ENCODE measurements at places on chromosomes 4 and X.

GRCh38 chr4:5629542-5629941 is 78.8 kb downstream of the EVC2 start:
- no peak for DNase-seq

GRCh38 chr4:86970447-86971354 is 35.9 kb downstream of the AFF1 start:
- DNase-seq, result no peak

GRCh38 chrX:35919536-35920309 is at the start of gene CFAP47:
CFAP47 (plus strand) TSS chrX:35919734; CDS start chrX:35919800, 66 bp downstream.
- no peak for DNase-seq

- DNase-seq, result no peak
These were observed 191.4 kb downstream of the GBA3 start for GRCh38 chr4:22884157-22884556.

GRCh38 chrX:13938051-13938828 is 91.5 kb downstream of the GEMIN8 start:
- peak; percentile 67 for DNase-seq

DNA sequence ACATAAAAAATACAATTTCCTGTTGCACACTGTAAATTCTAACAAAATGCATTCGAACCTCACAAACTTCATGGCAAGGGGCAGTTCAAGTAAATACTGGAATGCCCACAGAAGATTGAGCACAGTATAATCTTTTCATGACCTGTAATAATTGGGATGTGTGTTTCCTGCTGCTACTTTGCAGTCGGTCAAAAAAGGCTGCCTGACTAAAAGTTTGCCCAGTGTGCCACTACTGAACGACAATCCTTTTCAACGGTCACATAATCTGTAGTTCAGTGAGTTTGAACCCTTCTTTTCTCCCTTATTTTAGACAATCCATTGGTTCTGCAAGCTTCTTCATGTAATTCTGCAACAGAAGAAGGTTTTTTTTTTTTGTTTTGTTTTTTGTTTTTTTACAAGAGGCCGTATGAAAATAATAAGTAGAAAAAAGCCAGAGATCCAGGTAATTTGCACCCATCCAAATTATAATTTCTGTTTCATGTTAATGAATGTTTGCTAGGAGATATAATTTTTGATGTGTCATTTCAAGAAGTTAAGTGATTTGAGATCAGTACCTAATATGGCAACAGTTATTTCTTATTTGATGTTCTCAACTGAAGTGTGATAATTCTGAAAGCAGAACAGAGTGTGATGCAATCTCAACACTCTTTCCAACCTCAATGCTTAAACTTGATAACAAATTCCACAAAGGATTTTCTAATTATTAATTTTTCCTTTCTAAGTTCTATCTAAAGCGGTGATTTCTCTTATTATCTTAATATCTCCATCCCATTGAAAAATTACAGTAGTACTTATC is 237.6 kb downstream of the FSTL5 start:
- no peak for DNase-seq

DNA sequence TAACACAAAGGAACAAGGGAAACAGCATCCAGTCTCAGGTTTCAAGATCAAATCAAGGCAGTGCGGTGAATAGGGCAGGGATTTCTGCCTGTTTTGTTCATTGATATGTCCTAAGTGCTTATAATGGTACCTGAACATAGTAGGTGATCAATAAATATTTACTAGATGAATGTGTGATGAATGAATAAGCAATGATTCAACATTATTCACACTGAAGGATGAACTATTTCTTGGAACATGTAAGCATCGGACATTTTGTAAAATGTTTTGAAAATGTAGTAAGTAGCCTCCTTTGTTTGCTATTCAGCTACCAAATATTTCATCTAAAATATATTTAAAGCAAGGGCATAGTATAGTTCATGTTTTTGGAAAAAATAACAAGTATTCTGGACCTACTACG is 67.8 kb downstream of the USP38 start:
- no peak for DNase-seq

- no peak for DNase-seq
These were observed 462.8 kb downstream of the MID1IP1 start for GRCh38 chrX:39264023-39264422.

DNA sequence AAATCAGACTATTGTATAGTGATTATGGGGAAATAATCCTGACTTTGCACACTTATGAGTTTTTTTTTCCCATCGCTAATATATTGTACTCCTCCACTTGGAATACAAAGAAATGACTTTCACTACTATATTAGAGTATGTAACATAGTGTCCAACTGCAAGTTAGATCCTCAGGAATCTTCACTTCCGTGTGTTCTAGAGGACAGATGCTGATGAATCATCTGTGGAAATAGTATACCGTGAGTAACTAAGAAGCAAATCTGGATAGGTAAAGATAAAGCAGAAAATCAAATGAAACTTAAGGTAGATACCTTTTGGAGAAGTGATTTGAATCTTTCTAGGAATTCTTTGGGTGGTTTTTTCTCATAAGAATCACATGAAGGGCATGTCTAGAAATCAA is 8.3 kb downstream of the IL21 start:
- DNase-seq, result no peak

- no peak for DNase-seq
These were observed 125.3 kb downstream of the COL4A6 start for GRCh38 chrX:108312957-108313356.

- DNase-seq, result no peak
These were observed 73.9 kb downstream of the SERTM2 start for GRCh38 chrX:111585337-111585736.

DNA sequence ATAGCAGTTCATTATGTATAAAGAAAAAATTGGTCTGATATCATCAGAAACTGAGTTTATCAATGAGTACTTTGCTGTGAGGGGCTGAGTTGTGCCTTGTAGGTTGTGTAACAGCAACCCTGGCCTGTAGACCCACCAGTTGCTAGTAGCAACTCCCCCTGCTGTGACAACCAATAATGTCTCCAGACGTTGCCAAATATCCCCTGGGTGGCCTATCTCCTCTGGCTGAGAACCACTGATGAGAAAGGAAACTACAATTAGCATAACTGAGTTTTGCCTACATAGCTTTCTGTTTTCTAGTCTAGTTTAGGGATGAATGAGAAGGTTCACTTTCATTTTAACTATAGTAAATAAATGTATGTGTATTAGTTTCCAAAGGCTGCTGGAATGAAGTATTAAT is 234.1 kb downstream of the CPE start:
- no peak for DNase-seq

DNA sequence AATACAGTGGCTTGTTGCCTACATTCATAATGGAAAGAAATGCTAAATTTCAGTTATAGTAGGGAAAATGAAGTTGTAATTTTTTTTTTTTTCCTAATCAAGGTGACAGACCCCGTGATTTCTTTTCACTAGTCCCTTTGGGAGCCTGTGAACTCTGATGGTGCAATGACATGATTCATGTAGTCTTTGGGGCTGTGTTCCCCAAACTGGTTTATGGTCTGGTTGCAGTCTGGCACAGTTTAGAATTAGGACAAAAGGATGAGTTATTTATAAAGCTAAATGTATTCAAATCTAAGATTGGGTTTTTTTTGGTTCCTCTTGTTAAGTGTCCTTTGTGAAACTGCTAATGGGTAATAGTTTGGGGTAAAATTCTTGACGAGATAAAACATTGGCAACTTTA is 66.0 kb downstream of the REPS2 start:
- no peak for DNase-seq

DNA sequence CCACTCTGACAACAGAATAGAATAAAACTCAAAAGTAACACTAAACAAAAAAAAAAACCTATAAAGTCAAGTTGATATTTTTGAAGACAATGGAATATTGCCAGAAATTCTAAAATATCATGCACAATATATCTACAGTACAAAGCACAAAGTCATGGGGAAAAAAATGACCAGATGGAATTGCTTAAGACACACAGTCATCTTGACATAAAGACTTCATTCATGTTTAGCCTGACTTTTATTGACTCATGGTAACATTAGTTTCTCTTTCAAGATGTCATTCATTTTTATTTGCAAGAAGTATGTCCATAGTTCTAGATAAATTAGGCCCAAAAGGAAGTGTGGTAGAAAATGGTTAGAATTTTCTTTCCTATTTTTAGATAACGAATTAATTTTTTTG is 259.1 kb downstream of the CAMK2D start:
- no peak for DNase-seq

DNA sequence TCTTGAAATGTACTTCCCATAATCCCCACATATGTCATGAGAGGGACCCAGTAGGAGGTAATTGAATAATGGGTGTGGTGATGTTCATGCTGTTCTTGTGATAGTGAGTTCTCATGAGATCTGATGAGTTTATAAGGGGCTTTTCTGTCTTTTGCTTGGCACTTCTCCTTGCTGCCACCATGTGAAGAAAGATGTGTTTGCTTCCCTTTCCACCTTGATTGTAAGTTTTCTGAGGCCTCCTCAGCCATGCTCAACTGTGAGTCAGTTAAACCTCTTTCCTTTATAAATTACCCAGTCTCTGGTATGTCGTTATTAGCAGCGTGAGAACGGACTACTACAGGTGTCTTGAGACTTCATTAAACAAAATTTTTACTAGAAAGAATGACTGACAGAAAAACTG is 323.2 kb downstream of the BMPR1B start:
- no peak for DNase-seq

DNA sequence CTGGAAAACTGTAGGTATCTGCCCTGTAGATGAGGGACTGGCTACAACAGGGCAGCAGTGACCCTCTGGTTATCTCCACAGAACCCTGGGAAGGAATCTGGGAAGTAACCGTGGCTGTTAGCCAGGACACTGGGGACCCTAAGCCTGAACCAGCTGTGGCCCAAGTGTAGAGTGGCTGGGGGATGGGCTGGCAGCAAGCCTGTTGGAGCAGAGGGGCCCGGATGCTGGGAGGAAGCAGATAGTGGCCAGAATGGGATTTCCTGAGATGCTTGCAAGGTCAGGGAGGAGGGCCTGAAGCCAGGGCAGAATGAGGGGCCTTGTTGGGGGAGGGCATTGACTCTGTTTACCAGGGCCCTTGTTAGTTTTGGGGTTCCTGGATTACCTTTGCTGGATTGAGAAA is 161.0 kb upstream of the EOLA2 start:
- DNase-seq, result no peak

GRCh38 chrX:2387614-2388239 is 113.0 kb downstream of the DHRSX start:
- DNase-seq, result no peak

GRCh38 chr4:16692524-16692923 is 205.9 kb downstream of the LDB2 start:
- no peak for DNase-seq

GRCh38 chr4:142036795-142037583 is 400.6 kb downstream of the IL15 start:
- DNase-seq, result no peak

GRCh38 chrX:16454926-16455325 is 195.0 kb upstream of the S100G start:
- DNase-seq, result no peak

- peak; percentile 77 for DNase-seq
These were observed 13.4 kb downstream of the ARHGEF6 start for GRCh38 chrX:136767104-136767941.

- no peak for DNase-seq
These were observed 4.2 kb upstream of the CDS1 start for GRCh38 chr4:84578540-84579402.

GRCh38 chr4:56906489-56907393 is 959 bp upstream of the REST start:
- DNase-seq, result no peak

DNA sequence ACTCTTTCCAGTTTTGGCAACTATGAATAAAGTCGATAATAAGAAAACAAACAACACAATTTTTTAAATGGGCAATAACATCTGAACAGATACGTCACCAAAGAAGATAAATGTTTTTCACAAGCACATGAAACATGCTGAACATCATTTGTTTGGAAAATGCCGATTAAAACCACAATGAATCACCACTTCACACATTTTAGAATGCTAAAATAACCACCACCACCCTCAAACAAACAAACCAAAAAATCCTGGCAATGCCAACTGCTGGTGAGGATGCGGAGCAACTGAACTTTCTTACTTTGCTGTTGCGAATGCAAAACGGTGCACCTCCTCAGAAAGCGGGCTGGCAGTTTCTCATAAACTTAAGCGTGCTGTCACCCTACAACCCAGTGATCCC is 115.9 kb downstream of the NSUN7 start:
- no peak for DNase-seq

GRCh38 chrX:14409341-14409740 is 120.0 kb upstream of the GLRA2 start:
- no peak for DNase-seq

DNA sequence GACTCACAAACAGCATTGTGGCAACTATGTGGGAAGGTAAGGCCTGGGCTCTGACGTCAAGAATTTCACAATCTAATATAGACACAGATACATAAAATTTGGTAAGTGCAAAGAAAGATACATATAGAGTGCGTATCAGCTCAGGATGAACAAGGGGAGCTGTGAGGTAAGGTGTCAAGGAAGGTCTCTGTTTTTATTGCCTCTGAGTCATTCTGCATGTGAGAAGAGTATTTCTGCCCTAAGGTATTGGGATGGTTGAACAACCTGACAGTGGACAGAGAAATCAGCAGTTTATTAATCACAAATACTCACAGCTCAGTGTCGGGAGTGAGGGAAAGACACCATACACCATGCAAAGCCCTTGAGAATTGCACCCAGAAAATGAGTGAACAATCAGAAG is 89.8 kb downstream of the COMMD8 start:
- no peak for DNase-seq

- DNase-seq, result no peak
These were observed 215.2 kb upstream of the PSAPL1 start for GRCh38 chr4:7649741-7650531.

DNA sequence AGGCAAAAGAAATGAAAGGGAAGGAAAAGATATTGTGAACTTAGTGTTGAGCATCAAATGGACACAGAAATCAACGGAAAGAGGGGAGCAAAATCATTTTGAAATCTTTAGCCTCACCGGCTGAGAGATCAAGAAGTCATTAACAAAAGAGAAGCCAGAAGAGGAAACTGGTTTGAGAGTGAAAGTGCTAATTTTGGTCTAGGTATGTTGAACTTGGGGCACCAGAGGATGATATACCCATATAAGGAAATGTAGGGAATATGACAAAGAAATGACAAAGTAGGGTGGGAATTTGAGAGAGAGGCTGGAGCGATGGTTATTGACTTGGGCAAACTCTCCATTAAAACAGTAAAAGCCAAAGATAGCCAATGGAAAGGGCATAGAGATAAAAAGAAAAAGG is 183.4 kb upstream of the ATOH1 start:
- DNase-seq, result no peak

GRCh38 chr4:73822389-73822788 is 14.1 kb upstream of the CXCL6 start:
- DNase-seq, result no peak

DNA sequence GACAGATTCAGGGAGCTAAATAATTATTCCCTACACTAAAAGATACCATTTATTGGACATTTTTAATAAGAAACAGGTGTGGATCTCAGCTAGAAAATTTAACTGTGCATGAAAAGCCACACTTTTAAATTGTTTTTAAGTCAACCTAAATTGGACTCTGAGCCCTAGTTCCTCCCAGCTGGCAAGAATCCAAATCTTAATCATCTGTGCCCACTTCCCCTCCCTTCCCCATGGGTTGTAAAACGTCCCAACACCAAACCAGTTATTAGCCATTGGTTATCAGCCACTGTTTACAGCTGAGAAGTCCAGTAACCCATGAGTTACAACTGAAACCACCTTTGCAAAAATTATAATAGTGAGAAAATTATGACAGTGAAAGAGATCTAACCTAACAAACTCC is 125.6 kb upstream of the S100G start:
- DNase-seq, result no peak

GRCh38 chr4:6688879-6689505 is 4.7 kb upstream of the S100P start:
- DNase-seq, result peak; percentile 70

Data from sciatic nerve (tissue), 2 donors.